Muscle of back (tissue), 13 donors: ENCODE measurements at places on chromosomes 12 and 14.
A peak's percentile ranks its signal among the peaks of the same experiment; 100 is the strongest.

DNA sequence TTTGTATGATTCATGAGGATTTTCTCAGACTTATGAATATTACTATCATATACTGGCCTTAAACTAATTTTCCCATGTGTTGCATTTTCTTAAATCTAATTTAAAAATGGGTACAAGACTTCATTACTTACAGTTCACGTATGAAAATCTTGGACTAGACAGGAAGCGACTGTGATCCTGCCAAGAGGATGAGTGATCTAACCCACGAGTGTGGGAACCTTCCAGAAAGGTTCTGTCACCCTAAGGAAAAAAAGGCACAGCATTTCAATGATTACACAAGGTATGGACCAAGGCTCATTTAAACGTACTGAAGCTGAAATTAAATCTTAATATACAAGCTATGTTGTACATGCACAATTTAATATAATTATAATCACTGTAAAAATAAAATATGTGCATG is 293.5 kb upstream of the DIO2 start:
- no peak for DNase-seq

GRCh38 chr12:93128332-93128707 is 199.2 kb upstream of the EEA1 start:
- no peak for DNase-seq

DNA sequence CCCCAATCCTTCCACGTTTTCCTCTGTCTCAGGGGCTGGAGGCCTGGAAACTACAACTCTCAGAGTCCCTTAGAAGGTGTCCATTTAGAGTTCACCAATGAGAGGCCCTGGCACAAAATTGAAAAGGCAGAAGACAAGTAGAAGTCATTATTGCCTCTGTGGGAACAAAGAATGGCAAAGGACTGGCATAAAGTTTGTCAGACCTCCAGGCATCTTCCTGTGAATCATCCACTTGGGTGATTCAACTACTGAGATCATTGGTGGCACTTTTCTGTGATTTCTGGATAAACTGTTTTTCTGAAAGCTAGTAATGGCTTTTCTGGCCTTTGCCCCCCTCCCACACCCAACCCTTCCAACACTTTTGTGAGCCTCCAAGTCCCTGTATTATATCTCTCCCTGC is 42.6 kb upstream of the C12orf42 start:
- no peak for DNase-seq

GRCh38 chr14:91250912-91251311 is 6.4 kb upstream of the GPR68 start:
- DNase-seq: peak; percentile 41

GRCh38 chr12:101967506-101967905 is 90.1 kb downstream of the DRAM1 start:
- no peak for DNase-seq

- DNase-seq: no peak
Measured at GRCh38 chr12:19792028-19792427, 352.7 kb downstream of the AEBP2 start.

DNA sequence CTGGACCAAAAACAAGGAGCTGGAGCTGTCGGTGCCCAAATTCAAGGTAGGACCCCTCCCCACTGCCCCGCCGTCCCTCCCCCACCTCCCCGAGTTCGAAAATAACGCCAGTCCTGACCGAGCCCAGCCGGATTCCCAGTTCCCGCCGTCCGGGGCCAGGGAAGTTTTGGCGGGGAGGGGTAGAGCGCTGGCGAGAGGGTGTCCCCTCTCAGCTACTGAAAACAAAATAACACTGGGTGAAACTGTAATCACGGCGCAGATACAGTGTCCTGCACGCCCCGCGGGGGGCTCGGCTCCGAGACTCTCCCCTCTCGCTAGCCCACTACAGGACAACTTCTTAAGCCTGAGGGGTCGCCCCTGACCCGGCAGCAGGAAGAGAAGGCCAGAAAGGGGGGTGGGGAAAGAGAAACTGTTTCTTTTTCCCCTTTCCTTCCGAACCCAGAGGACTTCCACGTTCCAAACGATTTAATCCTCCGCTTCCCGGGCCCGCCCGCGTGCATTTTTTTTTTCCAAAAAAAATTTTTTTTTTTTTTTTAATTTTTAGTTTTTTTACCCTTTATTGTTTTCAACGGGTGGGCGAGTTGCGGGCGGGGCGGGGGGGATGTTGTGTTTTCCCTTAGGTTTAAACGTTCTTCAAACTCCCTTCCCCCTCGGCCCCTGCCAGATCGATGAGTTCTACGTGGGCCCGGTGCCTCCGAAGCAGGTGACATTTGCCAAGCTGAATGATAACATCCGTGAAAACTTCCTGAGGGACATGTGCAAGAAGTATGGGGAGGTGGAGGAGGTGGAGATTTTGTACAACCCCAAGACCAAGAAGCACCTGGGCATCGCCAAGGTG is 1.6 kb downstream of the SETD1B start:
- peak; percentile 84 for DNase-seq

DNA sequence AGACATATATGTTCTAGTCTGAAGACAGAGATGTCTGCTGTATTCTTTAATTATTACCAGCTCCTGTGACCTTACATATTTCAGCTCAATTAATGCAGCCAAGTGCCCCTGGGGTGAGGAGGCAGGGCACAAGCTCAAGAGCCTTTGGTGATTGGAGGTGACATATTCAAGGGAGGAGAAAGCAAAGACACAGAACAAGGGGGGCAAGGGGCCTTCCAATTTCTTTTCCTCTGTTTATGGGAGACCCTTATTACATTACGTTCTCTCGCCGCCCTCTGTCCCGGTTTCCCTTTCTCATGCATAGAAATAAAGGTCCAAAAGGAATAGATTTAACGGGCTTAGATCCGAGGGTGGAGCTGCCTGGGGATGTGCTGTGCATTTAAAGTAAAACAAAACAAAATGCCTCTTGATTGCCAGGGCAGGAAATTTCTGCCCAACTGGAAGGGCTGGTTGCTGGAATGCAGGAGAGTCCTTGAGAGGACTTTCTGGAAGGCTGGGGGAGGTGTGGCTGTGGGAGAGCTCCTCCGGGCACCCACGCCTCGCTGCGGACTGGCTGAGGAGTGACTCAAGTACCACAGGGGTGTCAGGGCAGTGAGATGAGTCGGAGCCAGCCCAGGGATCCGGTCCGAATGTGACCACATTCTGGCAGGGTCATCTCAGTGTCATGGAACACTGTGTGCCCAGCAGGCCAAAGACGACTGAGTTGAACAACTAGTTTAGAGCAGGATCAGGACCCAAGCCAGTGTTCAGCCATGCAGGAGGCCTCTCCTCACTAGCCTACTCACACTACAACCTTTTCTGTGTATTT is 32.1 kb upstream of the GSG1 start:
- no peak for DNase-seq
